ENCODE measurements at places on chromosomes 2 and 18. TPM values are rescaled to one million over a fixed set of nuclear protein-coding genes. Genes with fewer than 3 reads are reported as not detected.

The TSHZ1 gene
- 4.7 TPM for polyA plus RNA-seq

The BMP10 gene
- polyA plus RNA-seq: not detected

The ACVR1C gene
- polyA plus RNA-seq: 0.06 TPM

The ALPI gene
- not detected for polyA plus RNA-seq

The RFTN2 gene
- 0.38 TPM for polyA plus RNA-seq

The UCN gene
- polyA plus RNA-seq: 1.1 TPM

The PMAIP1 gene
- 14.4 TPM for polyA plus RNA-seq

The WDR54 gene
- 3.5 TPM for polyA plus RNA-seq

The SERTAD2 gene
- 13.6 TPM for polyA plus RNA-seq

The CHRND gene
- not detected for polyA plus RNA-seq

The AMER3 gene
- polyA plus RNA-seq: not detected

The NDUFS1 gene
- 40.9 TPM for polyA plus RNA-seq

The ASXL3 gene
- 0.02 TPM for polyA plus RNA-seq

The CNGA3 gene
- polyA plus RNA-seq: 0.05 TPM
